ENCODE measurements at places on chromosomes 6 and 20.

- no peak for DNase-seq
Measured at GRCh38 chr6:167474725-167475124, 149.8 kb downstream of the TTLL2 start.

DNA sequence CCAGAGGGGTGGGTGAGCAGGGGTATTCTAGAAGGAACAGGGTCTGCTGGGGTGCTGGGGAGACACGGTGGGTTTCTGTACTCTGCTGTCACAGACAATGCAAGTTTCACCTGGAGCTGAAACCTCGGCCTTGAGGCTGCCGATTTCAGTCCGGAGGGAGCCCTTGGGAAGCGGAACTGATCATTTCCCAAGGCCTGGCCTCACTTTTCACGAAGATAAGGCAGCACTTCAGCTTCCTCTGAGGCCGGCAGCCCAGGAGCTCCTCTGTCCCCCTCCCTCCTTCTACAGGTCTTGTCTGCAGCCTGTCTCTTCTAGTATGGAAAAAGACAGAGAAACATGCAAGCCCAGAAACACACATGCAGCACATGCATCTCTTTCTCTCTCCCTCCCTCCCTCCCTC is 242.1 kb downstream of the CDC5L start:
- no peak for DNase-seq

DNA sequence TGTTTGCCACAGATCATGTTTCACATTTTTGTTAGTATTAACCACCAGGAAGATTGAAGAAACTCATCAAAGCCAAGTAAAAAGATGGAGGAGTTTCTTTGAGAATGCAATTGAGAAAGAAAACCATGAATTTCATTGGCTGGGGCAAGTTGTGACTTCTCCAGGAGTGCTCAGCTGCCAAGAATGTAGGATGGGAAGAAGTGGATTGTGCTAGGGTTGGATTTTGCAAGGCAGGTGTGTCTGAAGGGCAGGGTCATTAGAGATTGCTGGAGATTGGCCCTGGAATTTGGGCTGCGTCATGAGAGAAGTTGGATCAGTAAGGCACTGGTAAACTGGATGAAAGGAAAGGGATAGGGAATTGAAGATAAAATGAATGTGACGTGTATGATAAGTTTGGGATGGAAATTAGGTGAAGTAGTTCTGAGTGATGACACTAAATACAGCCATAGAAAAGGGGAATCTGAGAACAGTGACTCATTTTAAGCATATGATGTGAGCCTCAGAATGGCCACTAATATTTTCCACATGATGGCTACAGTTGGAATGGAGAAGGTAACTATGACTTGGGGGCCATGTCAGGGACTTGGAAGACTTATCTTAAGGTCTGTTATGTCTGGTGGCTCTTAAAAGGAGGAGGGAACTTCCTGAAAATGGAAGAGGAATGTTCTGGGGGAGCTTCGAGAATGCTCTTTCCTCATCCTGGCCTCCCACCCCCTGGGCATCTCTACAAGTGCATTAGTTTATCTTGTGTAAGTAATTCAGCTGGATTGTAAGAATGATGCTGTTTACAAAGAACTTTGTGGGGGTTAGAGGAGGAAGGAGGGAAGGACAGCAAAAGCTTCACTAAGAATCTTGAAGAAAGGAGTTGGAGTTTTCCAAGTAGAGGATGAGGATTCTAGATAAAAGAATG is 27.8 kb upstream of the ERVFRD-1 start:
- no peak for DNase-seq

DNA sequence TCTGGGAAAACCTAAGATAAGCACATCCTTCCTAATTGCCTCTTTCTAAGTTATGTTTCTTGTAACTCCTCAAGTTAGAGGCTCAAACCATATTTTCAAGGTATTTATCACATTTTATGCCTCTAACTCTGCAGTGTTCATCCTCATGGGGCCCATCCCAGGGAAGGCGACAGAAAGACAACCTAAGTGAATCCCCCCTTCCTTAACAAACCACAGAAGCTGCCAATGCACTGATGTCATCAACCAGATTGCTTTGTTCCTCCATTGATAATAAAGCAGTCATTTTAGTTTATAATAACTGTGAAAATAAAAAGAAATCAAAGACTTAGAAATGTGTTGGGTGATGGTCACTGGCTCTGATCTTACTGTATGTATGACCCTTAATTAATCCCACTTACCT is 119.5 kb upstream of the TCF21 start:
- no peak for DNase-seq

DNA sequence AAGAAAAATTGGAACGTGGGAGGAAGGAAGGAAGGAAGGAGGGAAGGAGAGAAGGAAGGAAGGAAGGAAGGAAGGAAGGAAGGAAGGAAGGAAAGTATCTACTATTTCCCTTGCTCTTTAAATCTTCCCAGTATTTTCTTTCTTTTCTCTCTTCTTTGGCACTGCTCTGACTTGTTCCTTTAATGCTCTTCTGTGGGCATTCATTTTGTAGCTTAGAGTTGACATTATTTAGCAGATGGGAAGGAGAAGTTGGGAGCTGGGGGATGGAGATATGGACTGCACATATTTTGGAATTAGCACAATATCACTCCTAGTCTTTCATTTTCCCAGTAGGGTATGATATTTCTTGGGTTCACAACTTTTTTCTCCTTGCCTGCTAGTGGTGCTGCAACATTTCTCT is 152.2 kb downstream of the TFAP2B start:
- no peak for DNase-seq

DNA sequence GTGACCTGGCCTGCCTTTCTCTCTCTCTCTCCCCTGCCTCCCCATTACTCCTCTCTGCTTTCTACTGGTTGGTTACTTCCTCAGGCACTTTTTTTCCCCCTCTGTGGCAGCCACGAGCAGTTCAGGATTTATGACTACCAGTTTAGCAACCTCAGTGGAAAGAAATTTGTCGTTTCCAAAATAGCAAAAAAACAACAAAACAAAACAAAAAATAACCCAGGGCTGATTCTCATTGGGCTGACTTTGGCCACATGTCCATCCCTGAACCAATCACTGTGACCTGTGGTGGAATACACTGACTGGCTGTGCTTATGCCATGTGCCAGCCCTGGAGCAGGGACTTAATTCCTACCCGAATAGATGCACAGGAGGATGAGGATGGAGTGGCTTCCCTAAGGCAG is 137.4 kb downstream of the TFAP2C start:
- DNase-seq = no peak

All from stimulated activated CD4-positive, alpha-beta T cell treated with anti-CD3 and anti-CD28 coated beads, Interleukin-15, amount 100 ng/mL, for 1 hour (primary cell).